Astrocyte (in vitro differentiated cells and primary cell): ENCODE measurements at places on chromosomes 5 and 9. TPM values are rescaled to one million over a fixed set of nuclear protein-coding genes. Genes with fewer than 3 reads are reported as not detected.

DNA sequence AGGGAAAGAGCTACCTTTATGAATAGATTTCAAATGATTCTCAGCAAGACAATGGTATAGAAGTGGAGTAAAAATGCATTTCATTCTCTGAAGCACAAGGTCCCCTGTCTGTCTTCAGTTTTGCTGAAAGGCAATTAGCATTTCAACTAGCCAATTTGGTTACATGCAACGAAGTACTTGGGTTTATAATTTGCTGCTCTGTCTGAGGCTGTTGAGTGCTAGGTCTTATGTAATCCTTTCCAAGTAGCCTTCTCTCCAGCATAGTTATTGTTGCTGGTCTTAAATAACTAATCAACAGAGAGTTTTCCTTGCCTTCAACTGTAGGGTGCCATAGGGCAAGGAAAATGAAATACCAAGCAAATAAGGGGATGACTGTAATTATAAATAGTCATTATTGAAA lies 4.5 kb downstream of the ADGRV1 start:
- no peaks in the 10 kb centered on the region for H3K4me1 ChIP-seq

- no peak for DNase-seq
- H3K4me1 ChIP-seq, result peaks cover 16% of the 10 kb centered on the region
- H3K4me3 ChIP-seq, result no peak overlapping the region
Measured at GRCh38 chr5:173204185-173204979, 30.6 kb downstream of the NKX2-5 start.

GRCh38 chr9:89815061-89815902 lies 210.5 kb downstream of the GADD45G start:
- no peaks in the 10 kb centered on the region for H3K27me3 ChIP-seq
- no peak for DNase-seq
- no peaks in the 10 kb centered on the region for H3K36me3 ChIP-seq
- H3K4me3 ChIP-seq, result no peak overlapping the region
- H3K4me1 ChIP-seq, result peaks cover 4% of the 10 kb centered on the region
- no peak overlapping the region for H3K27ac ChIP-seq

GRCh38 chr9:36788534-36788933 lies 215.8 kb downstream of the MELK start:
- peaks cover 2% of the 10 kb centered on the region for H3K27me3 ChIP-seq
- H3K4me3 ChIP-seq, result no peak overlapping the region
- H3K27ac ChIP-seq, result no peak overlapping the region
- no peaks in the 10 kb centered on the region for H3K4me1 ChIP-seq
- DNase-seq, result no peak
- no peaks in the 10 kb centered on the region for H3K36me3 ChIP-seq

- H3K4me3 ChIP-seq, result no peak overlapping the region
- no peaks in the 10 kb centered on the region for H3K36me3 ChIP-seq
- no peak overlapping the region for H3K27ac ChIP-seq
- no peaks in the 10 kb centered on the region for H3K4me1 ChIP-seq
- no peak for DNase-seq
Measured at GRCh38 chr9:124593200-124593599, 86.0 kb upstream of the NR5A1 start.

DNA sequence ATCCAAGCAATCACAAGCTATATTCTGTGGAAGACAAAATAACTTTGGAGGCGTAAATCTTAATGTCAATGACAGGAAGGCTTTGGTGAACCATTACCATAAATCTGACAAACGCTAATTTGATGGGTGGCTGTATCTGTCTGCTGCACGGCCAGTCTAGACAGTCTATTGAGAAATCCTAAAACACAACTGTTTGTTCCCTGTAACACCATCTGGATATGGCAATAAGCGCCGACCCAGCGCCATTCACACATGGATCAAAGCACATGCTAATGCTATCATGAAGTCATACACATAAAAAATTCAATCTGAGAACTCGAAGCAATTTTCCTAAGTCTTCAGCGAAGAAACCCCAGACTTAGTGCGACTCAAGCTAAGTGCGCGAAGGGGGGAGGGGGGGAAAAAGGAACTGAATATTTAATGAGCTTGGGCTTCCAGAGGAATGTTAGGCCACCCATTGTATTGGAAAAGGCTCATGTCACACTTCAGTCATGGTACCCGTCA lies 95.1 kb downstream of the ARL15 start:
- no peak for DNase-seq
- H3K27me3 ChIP-seq, result no peaks in the 10 kb centered on the region

- no peak for DNase-seq
- peaks cover 27% of the 10 kb centered on the region for H3K4me1 ChIP-seq
- no peaks in the 10 kb centered on the region for H3K36me3 ChIP-seq
- no peaks in the 10 kb centered on the region for H3K27me3 ChIP-seq
- no peak overlapping the region for H3K27ac ChIP-seq
Measured at GRCh38 chr5:133247881-133248624, 196.2 kb downstream of the HSPA4 start.

DNA sequence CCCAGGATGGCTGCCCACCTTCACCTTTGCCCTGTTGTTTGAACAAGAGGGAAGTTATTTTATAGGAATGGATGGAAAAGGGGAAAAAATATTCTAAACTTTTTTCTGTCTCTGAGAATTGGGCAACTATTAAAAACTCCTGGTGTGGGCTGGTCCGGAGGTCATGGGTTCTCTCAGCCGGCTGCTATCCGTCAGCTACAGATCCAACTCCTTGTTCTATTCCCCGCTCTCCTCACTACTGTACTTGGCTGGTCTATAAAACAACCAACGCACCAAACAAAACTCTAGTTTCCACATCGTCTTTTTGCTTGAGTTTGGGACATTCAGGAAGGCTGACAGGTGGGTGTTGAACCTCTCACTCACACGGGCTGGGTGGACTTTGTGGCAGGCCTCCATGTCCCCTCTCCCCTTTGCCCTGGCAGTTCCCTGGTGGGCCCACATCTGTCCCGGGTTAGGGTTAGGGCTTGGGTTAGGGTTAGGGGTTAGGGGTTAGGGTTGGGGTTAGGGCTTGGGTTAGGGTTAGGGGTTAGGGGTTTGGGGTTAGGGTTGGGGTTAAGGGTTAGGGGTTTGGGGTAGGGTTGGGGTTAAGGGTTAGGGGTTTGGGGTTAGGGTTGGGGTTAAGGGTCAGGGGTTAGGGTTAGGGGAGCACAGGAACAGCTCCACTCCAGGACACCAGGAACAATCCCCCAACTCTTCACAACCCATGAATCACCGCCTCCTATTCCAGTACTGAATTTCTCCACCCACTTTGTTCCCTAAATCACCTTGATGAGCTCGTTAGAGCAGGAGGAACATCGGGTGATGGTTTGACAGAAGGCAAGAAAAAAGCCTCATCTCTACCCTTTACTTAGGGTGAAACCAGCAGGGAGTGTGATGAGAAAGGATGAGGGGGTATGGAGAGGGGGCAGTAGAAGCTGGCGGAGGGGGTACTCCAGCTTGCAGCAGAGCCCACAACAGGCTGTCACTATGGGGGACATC lies 302.1 kb upstream of the IRX4 start:
- no peaks in the 10 kb centered on the region for H3K4me1 ChIP-seq
- H3K27me3 ChIP-seq, result no peaks in the 10 kb centered on the region
- H3K27ac ChIP-seq, result no peak overlapping the region
- no peaks in the 10 kb centered on the region for H3K36me3 ChIP-seq
- no peak overlapping the region for H3K4me3 ChIP-seq

GRCh38 chr5:44183753-44184152 lies 205.5 kb downstream of the FGF10 start:
- no peak overlapping the region for H3K27ac ChIP-seq
- no peaks in the 10 kb centered on the region for H3K4me1 ChIP-seq
- DNase-seq, result no peak
- H3K4me3 ChIP-seq, result no peak overlapping the region

- no peaks in the 10 kb centered on the region for H3K27me3 ChIP-seq
- H3K36me3 ChIP-seq, result no peaks in the 10 kb centered on the region
- H3K27ac ChIP-seq, result no peak overlapping the region
- no peak for DNase-seq
- no peaks in the 10 kb centered on the region for H3K4me1 ChIP-seq
Measured at GRCh38 chr5:82793808-82794419, 283.3 kb downstream of the TMEM167A start.

DNA sequence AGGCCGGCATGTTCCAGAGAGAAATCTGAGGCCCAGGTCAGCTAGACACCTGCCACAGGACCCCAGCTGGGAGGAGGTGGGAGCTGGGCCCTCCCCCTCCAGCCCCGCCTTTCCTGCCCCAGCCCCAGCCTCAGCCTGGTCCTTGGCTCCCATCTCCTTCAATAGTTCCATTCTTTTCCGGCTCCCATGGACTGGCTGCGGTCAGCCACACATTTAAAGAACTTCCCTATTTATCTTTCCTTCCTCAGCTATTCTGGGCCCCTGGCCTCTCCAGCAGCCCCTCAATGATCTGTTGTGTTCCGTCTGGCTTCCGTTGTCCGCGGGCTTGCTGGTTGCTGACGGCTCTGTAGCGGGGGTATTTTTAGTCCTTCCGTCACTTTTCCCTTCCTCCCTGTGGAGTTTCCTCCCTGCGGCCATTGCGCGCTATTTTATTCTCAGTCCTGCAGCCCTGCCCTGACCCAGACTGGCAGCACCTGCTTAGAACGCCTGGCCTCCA lies 73.8 kb downstream of the AMBP start:
- no peaks in the 10 kb centered on the region for H3K27me3 ChIP-seq
- no peak overlapping the region for H3K27ac ChIP-seq
- H3K4me3 ChIP-seq, result no peak overlapping the region
- peaks cover 14% of the 10 kb centered on the region for H3K36me3 ChIP-seq
- H3K4me1 ChIP-seq, result peaks cover 12% of the 10 kb centered on the region

- H3K4me1 ChIP-seq, result no peaks in the 10 kb centered on the region
- H3K27ac ChIP-seq, result no peak overlapping the region
- no peak overlapping the region for H3K4me3 ChIP-seq
Measured at GRCh38 chr9:840343-840742, 1.2 kb upstream of the DMRT1 start.

GRCh38 chr9:70136632-70137031 lies 93.0 kb downstream of the MAMDC2 start:
- peak overlapping the region; percentile 44 for H3K27ac ChIP-seq
- H3K4me3 ChIP-seq, result no peak overlapping the region
- peaks cover 3% of the 10 kb centered on the region for H3K36me3 ChIP-seq
- DNase-seq, result peak; percentile 60

- no peaks in the 10 kb centered on the region for H3K4me1 ChIP-seq
- no peak overlapping the region for H3K4me3 ChIP-seq
- no peak overlapping the region for H3K27ac ChIP-seq
- no peak for DNase-seq
- no peaks in the 10 kb centered on the region for H3K36me3 ChIP-seq
- H3K27me3 ChIP-seq, result no peaks in the 10 kb centered on the region
Measured at GRCh38 chr9:80796632-80797031, 892.7 kb downstream of the TLE1 start.

GRCh38 chr9:26746357-26747072 lies 146.1 kb downstream of the CAAP1 start:
- no peak overlapping the region for H3K4me3 ChIP-seq
- peak; percentile 14 for DNase-seq
- no peaks in the 10 kb centered on the region for H3K27me3 ChIP-seq
- peaks cover 4% of the 10 kb centered on the region for H3K4me1 ChIP-seq

- no peak overlapping the region for H3K4me3 ChIP-seq
- no peak overlapping the region for H3K27ac ChIP-seq
- DNase-seq, result no peak
- no peaks in the 10 kb centered on the region for H3K4me1 ChIP-seq
- no peaks in the 10 kb centered on the region for H3K27me3 ChIP-seq
- H3K36me3 ChIP-seq, result no peaks in the 10 kb centered on the region
Measured at GRCh38 chr5:111942201-111942600, 185.2 kb upstream of the NREP start.

DNA sequence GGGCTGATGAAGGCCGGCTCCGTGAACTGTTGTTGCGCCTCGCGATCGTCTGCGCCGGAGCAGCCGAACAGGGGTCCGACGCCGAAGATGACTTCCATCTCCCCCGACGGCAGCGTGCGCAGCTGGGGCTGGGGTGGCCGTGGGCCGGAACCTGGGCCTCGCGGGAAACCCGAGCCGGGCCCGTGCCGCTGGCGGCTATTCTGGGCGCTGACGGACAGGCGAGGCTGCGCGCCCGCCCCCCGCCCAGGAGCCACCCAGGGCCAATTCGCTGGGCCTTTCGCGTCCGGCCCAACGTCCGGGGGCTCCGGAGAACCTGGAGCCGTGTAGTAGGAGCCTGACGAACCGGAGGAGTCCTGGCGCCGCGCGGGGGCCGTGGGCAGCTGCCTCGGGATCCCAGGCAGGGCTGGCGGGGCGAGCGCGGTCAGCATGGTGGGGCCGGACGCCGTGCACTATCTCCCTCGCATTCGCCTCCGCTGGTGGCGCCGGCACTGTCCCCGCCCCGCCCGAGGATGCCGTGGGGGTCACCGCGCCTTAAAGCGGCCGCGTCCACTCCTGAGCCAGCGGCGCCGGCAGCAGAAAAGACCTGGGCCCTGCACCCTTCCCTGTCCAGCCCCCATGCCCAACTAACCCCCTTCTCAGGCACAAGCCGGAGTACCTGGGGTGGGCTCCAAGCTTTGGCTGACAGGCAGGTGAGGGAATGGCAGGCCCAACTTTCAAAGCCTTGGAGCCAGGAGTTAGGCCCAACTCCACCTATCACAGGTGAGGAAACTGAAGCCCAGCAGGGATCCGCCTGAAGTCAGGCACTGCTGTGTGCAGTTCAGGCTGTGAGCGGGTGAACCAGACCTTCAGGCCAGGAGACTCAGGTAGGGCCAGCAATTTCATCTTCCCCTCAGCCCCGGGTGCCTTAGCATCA lies at the start of gene PROB1:
Gene PROB1, minus strand, starts transcription at position 451 of the 913 bp plus-strand sequence. Its CDS starts 23 bp downstream, at position 428.
- H3K4me1 ChIP-seq, result peaks cover 14% of the 10 kb centered on the region
- DNase-seq, result no peak
- no peaks in the 10 kb centered on the region for H3K36me3 ChIP-seq
- peaks cover 18% of the 10 kb centered on the region for H3K27me3 ChIP-seq
- peak within 1 kb of the TSS; percentile 17 for H3K4me3 ChIP-seq

GRCh38 chr5:58974083-58974482 lies 391.2 kb downstream of the RAB3C start:
- H3K4me1 ChIP-seq, result no peaks in the 10 kb centered on the region
- no peak overlapping the region for H3K27ac ChIP-seq
- H3K36me3 ChIP-seq, result peaks cover 6% of the 10 kb centered on the region

DNA sequence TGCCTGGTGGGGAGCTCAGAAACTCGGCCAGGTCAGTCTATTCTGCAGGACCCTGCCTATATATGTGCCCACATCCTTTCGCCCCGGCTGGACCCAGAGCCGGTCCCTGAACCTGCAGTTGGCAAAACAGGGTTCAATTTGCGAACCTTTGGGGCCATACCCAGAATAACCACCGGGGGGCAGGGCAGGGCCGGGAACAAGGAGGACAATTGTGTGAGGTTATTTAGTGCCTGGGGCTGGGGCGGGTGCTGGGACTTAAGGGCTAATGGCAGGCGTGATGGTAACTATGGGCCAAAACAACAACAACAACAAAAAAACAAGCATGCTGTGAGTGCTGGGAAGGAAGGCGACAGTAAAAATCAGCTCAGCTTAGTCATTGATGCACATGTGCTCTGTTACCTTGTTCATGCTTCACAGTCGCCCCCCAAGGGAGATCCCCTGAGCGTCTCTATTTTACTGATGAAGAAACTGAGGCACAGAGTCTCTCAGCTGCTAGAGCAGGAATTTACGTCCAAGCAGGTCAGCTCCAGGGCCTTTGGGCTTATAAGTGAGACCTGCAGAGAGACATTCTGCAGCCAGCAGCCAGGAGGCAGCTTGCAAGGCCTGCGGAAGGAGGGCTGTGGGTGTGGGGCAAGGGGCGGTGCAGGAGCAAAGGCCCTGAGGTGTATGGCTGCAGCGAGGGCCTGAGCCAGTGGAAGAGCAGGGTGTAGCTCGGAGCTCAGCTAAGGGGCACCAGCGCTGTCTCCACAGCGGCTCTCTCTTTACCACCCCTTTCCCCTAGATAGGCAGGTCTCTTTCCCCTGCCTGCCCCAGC lies 106.0 kb downstream of the PHF2 start:
- no peak overlapping the region for H3K4me3 ChIP-seq
- H3K36me3 ChIP-seq, result no peaks in the 10 kb centered on the region
- no peaks in the 10 kb centered on the region for H3K4me1 ChIP-seq
- no peak overlapping the region for H3K27ac ChIP-seq

The LCP2 gene
- 0.09 TPM in 1 of 2 replicates, not detected in the other for total RNA-seq

The TSPAN17 gene
- total RNA-seq, result 56.5 and 57.2 TPM in 2 replicates

The PCDHA1 gene
- not detected in 2 replicates for total RNA-seq

The IL3 gene
- not detected in 2 replicates for total RNA-seq

The PRDM9 gene
- not detected in 2 replicates for total RNA-seq

The MUSK gene
- total RNA-seq, result not detected in 2 replicates

The COL27A1 gene
- 27.6 and 31.2 TPM in 2 replicates for total RNA-seq
